AG20443 (cell line): ENCODE measurements at places on chromosomes 12 and 14.

DNA sequence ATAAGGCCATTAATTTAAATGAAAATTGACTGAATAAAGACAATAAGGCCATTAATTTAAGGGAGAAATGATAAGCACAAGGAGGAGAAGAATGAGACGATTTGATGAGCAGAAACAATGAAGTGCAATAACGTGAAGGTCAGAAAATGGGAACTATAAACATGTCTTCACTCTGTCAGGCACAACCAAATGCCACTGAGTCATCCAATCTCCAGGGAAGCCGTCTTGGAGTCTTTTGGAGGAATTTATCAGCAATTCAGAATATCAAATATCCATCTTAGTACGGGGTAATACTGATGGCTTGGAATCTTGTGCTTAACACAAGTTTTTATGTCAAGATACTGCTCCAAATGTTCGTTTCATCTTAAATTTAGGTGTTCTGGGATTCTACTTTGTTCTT, 159.9 kb downstream of the CAPZA3 start:
- no peak for DNase-seq

DNA sequence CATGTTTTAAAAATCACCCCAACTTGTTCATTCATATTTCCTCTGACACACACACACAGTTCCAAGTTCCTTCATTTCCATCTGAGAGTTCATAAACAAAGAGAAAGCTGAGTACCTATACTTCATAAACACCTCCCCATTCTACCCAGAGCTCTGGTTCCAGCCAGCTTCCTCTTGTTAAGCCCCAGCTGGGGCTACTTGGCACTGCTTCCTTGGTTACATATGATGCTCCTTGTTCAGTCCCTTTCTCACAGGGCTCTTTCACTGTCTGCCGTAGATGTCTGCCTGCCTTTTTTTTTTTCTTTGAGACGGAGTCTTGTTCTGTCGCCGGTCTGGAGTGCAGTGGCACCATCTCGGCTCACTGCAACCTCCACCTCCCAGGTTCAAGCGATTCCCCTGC, 77.5 kb downstream of the COX16 start:
- DNase-seq = no peak

- no peak for DNase-seq
These were observed 31.9 kb downstream of the FOXA1 start for GRCh38 chr14:37563189-37563588.

DNA sequence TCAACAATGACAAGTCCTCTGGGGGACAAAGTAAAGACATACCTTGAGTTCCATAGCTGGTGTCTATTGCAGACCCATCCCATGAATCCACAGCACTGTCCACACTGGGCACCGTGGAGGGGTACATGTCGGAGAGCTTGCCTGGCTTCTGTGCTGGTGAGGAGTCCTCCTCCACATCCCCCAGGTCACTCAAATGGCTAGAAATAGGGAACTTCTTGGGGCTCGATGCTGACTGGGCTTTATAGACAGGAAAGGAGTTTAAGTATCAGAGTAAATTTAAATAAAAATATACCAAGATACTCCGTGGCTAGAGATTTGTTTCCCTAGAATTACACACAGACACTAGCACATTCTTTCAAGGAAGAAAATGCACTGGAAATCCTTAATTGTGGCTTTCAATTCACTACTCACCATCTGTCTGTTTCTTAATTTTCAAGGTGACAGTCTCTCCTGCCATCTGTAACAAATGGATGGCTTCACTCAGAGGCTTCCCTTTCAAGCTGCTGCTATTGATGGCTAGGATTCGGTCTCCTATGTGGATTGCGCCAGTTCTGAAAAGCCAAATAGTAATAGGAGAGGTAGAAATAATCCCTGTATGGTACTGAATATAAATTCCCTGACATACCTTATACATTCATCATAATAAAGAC, 90.1 kb downstream of the HELB start:
- DNase-seq = no peak

DNA sequence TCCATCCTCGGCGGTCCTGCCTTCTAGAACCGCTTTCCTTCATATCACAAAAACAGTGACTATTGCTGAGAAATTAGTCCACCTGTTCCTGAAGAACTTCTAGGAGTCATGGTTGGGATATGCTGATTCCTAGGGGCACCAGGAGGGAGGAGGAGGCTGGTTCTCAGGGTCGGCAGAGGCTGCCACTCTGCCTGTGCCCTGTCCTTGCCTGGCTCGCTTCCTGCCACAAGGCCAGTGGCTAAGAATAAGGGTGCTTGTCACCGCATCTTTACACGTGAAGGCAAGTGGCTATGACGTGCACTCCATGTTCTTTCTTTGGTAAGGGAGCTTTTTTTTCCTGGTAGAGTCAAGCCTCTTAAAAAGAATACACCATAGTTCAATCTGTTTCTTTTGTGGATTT, 18.7 kb upstream of the DGLUCY start:
- DNase-seq = no peak

DNA sequence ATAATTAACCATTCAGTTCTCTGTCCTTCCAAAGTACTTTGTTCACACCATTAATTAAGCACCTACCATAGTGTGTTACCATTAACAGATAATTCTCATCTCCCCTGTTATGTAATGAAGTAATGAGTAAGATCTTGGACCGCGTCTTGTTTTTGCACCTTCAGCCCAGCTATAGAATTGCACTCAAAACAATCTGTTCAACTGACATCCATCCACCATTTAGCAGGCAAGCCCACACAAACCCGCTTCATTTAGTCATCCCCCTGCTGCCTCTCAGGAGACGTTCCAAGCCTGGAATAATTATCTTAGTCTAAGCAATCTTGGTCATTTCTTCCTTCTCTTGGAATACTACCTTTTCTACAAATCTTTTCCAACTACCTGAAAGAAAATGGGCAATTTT, 74.4 kb downstream of the DUSP16 start:
- DNase-seq = no peak

- no peak for DNase-seq
These were observed 65.0 kb downstream of the GCH1 start for GRCh38 chr14:54837508-54838149.

DNA sequence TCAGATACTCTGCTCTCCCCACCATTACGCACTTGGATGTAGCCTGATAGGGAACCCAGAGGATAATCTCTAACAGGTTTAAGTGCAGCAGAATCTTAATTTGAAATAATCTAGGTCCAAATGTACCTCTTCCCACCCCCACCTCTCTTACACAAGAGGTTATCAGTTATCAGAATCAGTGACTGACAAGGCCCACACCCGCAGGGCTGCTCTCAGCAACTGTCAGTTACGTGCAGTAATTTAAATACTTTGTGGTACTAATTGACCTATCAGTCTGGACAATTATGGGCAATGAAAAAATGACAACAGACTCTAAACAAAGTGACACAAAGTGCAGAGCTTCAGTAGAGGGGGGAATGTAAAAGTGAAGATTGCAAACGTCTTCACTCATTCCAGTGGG, 74.0 kb downstream of the CLIP1 start:
- no peak for DNase-seq

- DNase-seq = no peak
These were observed 476.4 kb downstream of the VRK1 start for GRCh38 chr14:97273540-97273939.

GRCh38 chr12:51863933-51864832, 15.7 kb upstream of the FIGNL2 start:
- peak; percentile 64 for DNase-seq

GRCh38 chr14:51592836-51593235, 58.9 kb upstream of the FRMD6 start:
- DNase-seq = no peak

GRCh38 chr12:88993651-88994050, 358.6 kb downstream of the DUSP6 start:
- DNase-seq = peak; percentile 38

DNA sequence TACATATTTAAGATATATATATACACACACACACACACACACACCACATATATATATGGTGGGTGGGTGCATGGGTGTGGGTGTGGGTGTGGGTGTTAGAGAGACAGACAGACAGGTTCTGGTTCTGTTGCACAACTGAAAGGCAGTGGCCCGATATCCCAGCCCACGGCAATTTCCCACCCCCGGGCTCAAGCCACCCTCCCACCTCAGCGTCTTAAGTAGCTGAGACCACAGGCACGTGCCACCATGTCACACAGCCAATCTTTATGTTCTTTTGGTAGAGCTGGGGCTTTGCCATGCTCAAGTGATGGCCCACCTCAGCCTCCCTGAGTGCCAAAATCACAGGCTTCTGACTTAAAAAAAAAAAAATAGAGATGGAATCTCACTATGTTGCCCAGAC, 417.8 kb upstream of the FOXG1 start:
- DNase-seq = no peak

- DNase-seq = no peak
These were observed 17.7 kb upstream of the PLEK2 start for GRCh38 chr14:67429510-67430205.

GRCh38 chr12:2168808-2169207, 116.0 kb downstream of the CACNA1C start:
- DNase-seq = no peak

GRCh38 chr12:50661300-50662115, 102.4 kb upstream of the ATF1 start:
- DNase-seq = no peak

GRCh38 chr14:103326078-103326477, 8.0 kb upstream of the EIF5 start:
- no peak for DNase-seq

- peak; percentile 94 for DNase-seq
These were observed 486 bp upstream of the AKT1 start for GRCh38 chr14:104795781-104796686.

DNA sequence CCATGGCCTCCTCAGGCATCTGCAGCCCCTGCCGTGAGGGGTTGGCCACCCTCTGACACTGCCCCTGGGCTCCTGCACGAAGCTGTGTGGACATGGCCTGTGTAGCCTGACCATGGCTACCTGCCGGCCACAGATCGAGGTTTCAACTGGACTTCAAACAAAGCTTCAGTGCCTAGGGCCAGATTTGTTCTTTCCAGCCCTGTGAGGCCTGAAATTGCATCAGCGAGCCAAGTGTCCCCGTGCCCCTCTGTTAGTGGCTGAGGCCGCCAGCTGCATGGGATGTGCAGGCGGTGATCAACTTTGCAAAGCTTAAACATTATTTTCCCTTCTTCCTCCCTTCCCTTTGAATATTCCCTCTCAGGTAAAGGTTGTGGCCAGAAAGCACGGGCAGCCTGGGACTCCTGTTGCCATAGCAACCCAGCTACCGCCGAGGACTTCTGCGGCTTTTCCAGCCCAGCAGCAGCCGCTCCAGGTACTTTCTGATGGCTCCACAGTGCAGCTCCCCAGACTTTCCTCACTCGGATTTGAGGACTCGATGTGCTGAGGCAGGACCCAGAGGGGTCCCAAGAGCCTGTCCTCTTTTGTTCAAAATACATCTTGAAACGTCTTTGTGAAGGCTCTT, 35.8 kb downstream of the DDX51 start:
- DNase-seq = no peak

- DNase-seq = no peak
These were observed 35.6 kb downstream of the SYNE3 start for GRCh38 chr14:95480887-95481226.

DNA sequence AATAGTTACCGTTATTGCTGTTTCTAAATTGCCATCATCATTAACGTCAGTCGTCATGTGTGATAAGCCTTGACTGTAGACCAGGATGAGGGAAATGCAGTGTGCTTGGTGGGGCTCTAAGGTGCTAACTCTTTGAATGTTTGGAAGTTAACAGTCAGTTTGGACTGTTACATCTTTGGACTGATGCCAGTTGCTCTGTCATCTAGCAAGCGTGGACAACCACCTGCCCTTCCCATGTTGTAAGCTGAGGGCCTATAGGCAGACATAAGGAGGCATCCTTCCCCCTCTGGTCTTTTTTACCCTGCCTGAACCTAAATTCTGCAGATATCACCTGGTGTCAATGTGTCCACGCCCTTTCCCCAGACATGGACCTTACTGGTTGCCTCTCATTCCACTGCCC, 94.4 kb downstream of the PPP2R5C start:
- DNase-seq = no peak

DNA sequence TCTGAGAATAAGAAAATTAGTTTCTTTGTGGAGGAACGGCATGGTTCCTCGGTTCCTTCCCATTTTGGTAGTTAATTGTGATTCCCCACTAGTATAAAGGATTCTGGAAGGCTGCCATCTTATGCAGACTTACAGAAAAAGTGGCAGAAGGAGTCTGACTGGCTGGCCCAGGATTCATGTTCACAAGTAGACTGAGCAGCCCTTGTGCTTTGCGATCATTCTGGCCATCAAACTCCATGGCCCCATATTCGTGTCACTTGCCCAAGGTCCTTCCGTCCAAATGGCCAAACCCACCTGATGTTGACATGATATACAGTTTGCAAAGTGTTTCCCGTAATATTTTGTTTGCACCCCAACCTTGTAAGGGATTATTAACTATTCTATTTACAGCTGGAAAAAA, 297.2 kb upstream of the AMIGO2 start:
- no peak for DNase-seq

DNA sequence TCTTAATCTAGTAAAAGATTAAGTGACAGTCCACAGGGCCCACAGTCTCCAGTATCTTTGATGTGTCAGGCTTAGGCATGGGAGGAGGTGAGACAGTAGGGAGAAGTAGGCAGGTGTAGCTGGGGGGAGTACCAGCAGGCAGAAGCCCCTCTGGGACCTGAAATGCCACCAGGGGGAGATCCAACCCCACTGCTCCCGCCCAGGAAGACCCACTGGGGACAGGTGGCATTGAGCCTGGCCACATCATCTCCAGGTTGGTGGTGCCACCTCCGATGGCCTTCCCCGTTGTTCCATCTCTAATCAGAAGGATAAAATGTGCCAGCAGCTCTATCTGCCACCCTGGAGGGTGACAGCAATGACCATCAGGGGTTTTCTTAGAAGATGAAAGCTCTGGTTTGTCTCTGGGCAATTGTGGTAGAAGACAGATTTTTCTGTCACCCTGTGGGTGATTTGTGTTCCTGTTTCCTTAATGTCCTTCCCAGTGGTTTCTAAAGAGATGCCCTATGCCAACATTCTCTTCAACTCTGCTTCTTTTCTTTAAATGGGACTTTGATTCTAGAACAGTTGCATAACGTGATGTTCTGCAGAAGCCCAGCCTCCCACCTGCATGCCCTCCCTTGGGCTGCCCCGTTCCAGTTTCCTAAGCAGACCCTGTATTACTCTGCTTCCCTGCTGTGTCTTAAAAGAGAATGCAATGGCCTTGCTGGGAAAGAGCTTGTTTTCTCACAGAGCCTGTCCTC, 12.3 kb upstream of the SERPINA12 start:
- no peak for DNase-seq

- peak; percentile 14 for DNase-seq
These were observed 27.9 kb upstream of the EVL start for GRCh38 chr14:100037353-100037752.
